ENCODE measurements at places on chromosomes 4 and X.

DNA sequence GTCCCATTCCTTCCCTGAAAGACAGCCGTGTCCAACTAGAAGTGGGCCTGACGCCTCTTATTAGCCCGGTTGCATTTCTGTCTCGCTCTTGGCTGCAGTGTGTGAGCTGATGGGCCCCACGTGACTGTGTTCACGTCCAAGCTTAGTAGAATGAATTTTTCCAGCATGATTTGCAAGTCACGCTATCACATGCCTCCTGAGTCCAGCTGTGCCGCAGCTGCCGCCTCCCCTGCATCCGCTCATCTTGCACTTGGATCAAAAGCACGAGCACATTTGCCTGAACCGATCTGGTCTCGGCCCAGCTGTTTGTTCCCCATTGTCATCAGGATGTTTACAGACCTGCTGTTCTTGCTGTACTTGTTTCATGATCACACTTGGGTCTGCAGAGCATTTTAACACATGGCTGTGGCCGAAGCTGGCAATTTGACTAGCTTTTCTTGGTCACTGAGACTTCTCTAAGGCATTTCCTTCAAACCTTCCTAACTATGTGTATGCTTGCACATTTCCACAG lies 126.5 kb downstream of the KIT start:
- no peak for DNase-seq

DNA sequence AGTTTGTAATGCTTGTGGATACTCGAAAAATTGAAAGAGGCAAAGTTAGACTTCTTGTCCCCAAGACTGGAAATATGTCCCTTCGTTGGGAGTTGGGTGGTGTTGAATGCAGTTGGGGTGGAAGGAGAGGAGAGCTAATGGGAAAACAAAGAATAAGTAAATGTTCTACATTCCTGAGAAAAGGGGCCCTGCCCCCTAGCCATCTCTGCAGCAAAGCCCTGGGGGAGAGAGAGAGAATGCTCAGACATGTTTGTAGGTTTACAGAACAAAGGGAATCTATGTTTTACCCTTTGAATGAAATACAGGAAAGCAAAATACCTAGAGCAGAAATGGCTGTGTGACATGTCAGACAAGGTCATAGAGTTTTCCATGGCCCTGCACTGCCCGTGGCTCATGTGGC lies 88.1 kb downstream of the RASL11B start:
- DNase-seq = no peak

GRCh38 chr4:3675251-3676115 lies 90.7 kb upstream of the ADRA2C start:
- DNase-seq = no peak

DNA sequence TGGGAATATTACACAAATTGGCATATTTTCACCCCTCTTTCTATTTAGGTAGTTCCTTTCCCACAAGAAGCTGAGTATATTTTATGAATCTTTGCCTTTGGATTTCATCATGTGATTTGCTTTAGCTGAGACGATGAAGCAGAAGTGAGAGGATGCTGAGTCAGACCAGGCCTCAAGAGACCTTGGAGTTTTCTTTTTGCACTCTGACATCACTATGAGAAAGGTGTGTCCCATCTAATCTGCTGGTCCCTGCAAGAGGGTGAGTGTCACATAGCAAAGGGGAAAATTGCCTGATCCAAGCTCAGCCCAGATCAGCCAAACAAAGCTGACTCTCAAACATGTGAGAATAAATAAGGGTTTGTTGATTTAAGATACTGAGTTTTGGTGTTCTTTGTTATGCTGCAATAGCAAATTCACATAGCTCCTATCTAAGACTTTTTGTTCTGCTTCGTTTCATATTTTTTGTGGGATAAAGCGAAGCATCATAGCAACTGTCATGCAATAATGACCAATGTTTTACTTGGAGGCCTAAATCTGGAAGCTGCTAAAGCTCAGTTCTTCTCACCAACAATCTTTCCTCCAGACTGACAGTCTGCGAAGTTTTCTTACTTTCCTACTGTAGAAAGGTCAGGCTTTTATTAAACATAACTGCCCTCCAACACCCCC lies 176.9 kb downstream of the PDHA2 start:
- no peak for DNase-seq

DNA sequence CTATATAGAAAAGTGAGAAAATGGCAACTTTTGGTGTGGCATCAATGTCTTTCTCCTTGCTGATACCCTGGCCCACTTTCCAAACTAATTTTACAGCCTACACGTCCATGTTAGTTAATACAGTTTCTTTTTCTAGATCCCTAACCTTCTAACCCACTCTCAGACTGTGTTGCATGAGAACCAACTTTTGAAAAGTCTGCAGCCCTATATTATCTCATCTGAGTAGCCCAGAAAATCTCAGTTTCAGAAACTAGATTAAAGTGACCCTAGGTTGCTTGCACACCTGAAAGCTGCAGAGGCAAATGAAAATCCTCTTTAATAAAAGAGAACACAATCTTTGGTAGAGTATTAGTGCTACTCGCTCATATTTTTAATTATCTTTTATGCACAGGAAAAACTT lies 371.6 kb upstream of the EMCN start:
- no peak for DNase-seq

- no peak for DNase-seq
Measured at GRCh38 chr4:24845902-24846301, 50.5 kb downstream of the SOD3 start.

- DNase-seq = no peak
Measured at GRCh38 chr4:108810087-108810486, 47.2 kb upstream of the ETNPPL start.

- no peak for DNase-seq
Measured at GRCh38 chr4:111883557-111883999, 261.7 kb upstream of the FAM241A start.

- no peak for DNase-seq
Measured at GRCh38 chrX:115713460-115713859, 152.5 kb downstream of the PLS3 start.

- DNase-seq = no peak
Measured at GRCh38 chrX:15849555-15849954, 5.1 kb downstream of the AP1S2 start.

- DNase-seq = no peak
Measured at GRCh38 chr4:80173841-80174240, 23.5 kb upstream of the PRDM8 start.

DNA sequence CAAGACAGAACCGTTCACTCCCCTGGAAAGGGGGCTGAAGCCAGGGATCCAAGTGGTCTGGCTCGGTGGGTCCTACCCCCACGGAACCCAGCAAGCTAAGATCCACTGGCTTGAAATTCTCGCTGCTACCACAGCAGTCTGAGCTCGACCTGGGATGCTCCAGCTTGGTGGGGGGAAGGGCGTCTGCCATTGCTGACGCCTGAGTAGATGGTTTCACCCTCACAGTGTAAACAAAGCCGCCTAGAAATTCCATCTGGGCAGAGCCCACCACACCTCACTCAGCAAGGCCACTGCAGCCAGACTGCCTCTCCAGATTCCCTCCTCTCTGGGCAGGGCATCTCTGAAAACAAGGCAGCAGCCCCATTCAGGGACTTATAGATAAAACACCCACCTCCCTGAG lies 13.4 kb upstream of the PBDC1 start:
- DNase-seq = no peak

- DNase-seq = no peak
Measured at GRCh38 chr4:111681751-111682150, 463.5 kb upstream of the FAM241A start.

GRCh38 chr4:3044870-3045819 lies 29.2 kb downstream of the HTT-AS start:
- no peak for DNase-seq

GRCh38 chrX:17375367-17375636 lies 302 bp downstream of the NHS start:
- no peak for DNase-seq

DNA sequence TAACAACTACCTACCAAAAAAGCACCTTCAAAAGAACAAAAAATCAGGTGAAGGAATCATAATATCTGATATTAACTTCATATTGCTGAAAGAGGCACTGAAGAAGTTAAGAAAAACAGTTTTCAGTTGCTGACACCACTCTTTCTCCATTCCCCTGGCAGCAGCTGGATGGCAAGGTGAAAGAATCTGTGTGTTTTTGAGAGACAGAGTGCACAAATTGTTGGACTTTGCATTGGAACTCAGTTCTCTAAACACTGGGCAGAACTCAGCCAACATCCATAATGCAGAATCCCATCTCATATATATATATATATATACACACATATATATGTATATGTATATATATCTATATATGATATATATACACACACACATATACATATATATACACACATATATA lies 408.3 kb upstream of the MAGEC2 start:
- DNase-seq = no peak

GRCh38 chrX:135639066-135639780 lies 74.2 kb upstream of the CT45A1 start:
- no peak for DNase-seq

- DNase-seq = no peak
Measured at GRCh38 chrX:9172464-9172850, 138.5 kb upstream of the FAM9B start.

DNA sequence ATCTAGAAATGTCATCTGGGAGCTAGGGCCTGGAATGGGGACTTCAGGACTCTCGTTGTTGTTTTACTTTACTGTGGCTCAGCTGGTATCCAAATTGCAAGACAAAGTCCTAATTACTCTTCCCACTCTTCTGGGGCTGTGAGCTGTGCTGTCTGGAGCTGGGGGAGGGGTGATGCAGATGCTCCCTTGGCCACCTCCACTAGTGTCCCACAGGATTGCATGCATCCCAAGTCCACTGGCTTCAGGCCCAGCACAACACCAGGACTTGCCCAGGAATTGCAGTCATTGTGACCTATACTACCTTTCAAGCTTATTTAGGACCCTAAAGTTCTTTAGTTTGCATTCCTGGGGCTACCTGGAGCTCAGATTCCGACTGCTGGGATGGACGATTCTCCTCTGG lies 366.1 kb upstream of the FAM47C start:
- DNase-seq = no peak

- no peak for DNase-seq
Measured at GRCh38 chr4:52576326-52576725, 82.8 kb downstream of the USP46 start.

DNA sequence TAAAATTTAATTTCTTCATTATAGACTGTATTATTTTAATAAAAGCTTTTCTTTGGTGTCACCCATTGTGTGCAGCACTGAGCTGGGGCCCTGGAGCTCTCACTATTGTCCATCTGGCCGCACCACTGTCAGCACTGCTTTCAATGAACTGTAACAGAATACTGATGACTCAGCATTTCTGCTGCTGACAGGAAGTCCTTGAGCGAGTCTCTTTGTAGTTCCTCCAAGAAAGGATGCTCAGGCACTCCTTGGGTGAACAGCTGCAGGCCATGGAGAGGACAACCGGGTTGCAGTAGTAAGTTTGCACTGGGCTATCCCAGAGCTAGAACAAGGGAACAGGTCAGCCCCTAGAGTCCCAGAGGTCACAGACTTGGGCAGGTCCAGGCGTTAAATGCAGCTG lies 81.6 kb downstream of the SORBS2 start:
- DNase-seq = no peak

DNA sequence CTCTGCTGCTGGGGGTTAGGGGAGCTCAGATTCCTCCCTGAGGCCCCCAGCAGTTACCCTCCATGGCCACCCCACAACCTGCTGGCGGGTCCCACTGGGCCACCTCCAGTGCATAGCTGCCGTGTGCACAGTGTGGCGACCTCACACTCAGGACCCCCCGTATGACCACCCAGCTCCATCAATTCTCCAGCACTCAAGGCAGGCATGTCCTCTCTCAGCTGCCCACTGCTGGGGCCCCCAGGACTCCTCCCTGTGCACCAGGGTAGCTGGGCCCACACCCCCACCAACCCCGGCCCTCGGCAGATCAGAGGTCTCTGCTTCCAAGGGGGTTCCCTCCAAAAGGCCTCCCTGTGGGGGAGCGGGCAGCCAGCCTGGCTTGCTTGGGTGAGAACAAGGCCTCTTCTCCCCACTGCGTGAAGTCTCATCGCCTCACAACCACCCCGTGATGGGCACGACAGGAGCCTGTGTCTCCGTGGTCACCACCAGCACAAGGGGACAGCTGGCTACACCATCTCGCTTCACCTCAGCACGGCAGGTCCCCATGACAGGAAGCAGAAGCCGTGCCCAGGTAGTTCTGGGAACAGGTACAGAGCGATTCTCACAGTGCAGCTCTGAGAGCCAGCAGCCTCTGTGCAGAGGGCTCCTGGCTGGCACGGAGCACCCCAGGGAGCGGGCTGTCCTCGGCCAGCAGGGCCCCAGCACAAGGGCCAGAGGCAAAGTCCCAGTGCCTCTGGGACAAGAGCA lies 4.6 kb upstream of the HAUS3 start:
- DNase-seq = no peak

- DNase-seq = no peak
Measured at GRCh38 chrX:154739952-154740465, 10.9 kb downstream of the GAB3 start.

DNA sequence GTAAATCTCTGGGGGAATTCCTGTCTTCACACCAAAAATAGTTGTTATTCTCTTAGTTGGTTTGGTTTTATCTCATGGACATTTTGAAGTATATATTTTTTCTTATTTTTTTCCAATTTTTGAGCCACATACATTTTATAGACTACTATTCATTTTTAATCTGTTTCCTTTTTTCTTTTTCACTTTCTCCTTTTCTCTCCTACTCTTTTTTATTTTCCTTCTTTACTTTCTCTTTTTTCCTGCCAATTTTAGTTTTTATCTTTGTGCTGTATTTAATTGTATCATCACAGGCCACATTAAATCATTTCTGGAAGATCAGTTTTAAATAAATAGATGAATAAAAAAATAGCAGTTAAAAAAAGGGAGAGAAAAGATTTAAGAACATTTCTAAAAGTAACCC lies 14.0 kb upstream of the JADE3 start:
- DNase-seq = no peak

- DNase-seq = no peak
Measured at GRCh38 chrX:155877288-155877687, 3.9 kb upstream of the VAMP7 start.

DNA sequence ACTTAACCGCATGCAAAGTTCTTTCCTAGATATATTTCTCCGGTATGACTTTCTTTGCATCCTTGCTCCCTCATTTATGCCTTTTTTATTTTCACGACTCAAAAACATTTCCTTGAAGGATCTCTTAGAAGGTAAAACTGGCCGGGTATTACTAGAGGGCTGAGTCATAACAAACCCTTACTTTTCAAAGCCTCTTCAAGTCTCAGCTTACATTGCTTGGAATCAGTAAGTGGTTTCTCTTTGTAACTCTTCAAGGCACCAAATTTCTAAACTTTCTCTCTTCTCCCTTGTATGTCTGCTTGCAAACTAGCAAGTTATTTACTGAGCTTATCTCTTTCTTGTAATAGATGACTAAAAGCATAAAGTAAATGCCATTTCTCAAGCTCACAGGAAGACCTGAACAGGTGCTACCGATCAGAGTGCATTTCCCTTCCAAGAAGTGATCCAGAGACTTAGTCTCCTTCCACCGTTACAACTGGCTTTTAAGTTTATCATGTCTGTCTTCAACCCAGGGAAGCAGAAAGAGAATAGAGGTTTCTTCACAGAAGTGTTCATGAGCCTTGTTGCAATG lies 75.5 kb downstream of the ANXA10 start:
- no peak for DNase-seq

- no peak for DNase-seq
Measured at GRCh38 chrX:9316096-9316495, 148.8 kb upstream of the TBL1X start.

- DNase-seq = no peak
Measured at GRCh38 chr4:145066063-145066501, 31.9 kb downstream of the ANAPC10 start.

GRCh38 chr4:70505151-70505748 lies 13.1 kb upstream of the AMTN start:
- peak; percentile 41 for DNase-seq

GRCh38 chr4:2902126-2902525 lies 58.5 kb downstream of the ADD1 start:
- no peak for DNase-seq
